Urinary bladder (tissue), 4 donors: ENCODE measurements at places on chromosomes 1 and 21.

DNA sequence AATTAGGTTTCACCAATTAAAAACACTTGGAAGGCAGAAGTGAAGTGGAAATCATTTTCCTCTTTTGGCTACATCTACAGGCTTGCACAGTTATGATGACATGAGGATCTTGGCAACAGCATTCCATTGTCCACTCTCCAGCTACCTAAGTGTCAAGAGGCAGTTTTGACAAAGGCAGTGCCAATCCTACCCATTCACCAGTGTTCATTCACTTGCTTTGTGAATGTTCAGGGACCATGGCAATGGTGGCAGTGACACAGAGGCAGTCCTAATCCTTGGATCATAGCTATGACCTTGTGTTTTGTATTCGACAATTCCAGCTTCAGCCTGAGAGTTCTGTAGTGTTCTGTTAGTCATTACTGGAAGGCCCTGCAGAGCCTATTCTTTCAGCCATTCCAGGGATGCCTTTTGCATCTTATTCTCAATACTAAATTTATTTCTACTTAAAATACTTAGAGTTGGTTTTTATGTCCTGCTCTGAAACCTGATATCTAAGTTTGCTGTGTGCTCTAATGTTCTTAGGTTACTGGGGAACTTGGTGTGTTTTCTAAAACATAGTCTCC, 36.7 kb downstream of the CRB1 start:
- DNase-seq = no peak

DNA sequence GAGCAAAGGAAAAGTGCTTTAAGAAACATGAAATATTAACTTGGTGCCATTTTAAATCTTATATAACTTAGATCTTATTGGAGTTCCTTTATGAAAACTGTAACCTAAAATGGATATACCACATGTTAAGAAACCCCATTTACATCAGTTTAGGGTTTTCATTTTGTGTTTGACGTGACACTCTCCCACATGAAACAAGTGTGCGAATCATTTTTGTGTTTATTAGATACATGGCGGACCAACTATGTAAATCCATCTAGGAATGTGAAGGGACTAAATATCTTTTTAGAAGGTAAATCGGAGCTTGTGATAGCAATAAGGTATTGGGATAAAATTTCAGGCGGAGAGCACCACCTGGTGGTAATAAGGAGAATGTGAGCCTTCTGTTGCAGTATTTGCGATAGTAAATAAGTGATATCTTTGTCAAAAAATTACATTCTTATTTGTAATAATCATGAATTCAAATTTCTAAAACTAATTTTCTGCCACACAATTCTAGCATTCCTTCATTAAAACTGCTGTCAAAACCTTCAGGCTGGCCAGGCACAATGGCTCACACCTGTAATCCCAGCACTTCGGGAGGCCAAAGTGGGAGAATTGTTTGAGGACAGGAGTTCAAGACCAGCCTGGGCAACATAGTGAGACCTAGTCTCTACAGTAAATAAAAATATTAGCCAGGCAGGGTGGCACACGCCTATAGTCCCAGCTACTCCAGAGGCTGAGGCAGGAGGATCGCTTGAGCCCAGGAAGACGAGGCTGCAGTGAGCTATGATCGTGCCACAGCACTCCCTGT, 31.3 kb downstream of the SMAP2 start:
- DNase-seq = no peak

DNA sequence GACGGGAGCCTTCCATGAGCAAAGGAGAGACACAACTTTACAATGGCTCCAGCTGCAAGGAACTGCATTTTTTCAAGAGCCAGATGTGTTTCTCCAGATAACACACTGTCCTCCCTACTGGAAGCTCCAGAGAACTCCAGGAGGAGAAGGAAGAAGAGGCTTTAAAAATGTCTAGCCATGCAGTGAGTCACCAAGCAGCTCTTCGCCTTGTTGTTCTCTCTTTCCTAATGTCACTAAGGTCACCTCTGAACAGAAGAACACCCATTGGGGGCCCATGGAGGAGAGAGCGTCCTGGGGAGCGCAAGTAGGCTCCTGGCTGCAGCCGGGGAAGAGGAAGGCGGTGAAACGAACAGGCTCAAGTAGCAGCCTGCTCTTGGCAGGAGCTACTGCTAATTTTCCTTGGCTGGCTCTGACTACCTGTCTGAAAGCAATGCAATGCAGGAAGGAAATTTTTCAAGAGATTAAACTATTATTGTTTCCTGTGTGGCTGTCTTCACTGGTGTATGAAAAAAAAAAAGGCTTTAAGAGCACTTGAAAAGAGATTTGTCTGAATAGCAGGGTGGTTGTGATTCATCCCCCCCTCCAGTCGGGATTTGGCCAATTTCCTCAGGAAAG, 321.9 kb downstream of the SETD4 start:
- DNase-seq = no peak

- DNase-seq = no peak
These were observed 7.8 kb upstream of the PROX1 start for GRCh38 chr1:213979751-213980586.

DNA sequence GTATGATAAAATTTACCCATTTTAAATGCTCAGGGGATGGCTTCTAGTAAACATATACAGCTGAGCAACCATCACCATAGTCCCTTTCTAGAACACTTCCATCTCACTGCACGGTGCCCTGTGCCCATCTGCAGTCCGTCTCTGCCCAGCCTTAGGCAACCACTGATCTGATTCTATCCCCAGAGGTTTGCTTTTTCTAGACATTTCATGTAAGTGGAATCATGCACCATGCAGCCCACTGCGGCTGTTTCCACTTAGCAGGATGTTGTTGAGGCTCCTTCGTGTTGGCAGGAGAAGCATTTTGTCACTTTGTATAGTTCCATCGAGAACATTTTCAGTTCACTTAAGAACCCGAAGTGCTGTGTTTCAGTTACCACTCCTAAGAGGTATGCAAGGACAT, 27.8 kb upstream of the VAMP3 start:
- no peak for DNase-seq

DNA sequence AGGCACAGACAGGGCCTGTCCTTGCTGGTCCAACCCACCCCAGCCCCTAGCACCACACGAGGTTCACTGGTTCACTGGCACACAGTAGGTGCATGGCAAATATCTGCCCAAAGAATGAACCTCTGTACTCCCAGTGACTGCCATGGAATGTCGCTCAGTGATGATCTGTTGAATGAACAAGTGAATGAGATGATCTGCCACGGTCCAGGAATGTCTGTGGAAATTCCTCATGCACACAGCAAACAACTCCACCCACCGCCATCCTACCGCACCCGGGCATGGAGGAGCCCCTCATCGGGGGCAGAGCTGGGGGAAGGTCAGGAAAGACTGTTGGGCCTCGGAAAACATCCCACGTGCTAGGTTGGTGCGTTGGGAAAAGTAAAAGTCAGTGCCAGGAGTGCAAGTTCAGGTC, 1.7 kb downstream of the HSPG2 start:
- no peak for DNase-seq

- DNase-seq = no peak
These were observed 70.0 kb upstream of the BCAR3 start for GRCh38 chr1:93751377-93752250.

- DNase-seq = no peak
These were observed 13.4 kb downstream of the RNASEL start for GRCh38 chr1:182575540-182576149.

- DNase-seq = no peak
These were observed 37.4 kb downstream of the CFAP74 start for GRCh38 chr1:1966071-1966740.

DNA sequence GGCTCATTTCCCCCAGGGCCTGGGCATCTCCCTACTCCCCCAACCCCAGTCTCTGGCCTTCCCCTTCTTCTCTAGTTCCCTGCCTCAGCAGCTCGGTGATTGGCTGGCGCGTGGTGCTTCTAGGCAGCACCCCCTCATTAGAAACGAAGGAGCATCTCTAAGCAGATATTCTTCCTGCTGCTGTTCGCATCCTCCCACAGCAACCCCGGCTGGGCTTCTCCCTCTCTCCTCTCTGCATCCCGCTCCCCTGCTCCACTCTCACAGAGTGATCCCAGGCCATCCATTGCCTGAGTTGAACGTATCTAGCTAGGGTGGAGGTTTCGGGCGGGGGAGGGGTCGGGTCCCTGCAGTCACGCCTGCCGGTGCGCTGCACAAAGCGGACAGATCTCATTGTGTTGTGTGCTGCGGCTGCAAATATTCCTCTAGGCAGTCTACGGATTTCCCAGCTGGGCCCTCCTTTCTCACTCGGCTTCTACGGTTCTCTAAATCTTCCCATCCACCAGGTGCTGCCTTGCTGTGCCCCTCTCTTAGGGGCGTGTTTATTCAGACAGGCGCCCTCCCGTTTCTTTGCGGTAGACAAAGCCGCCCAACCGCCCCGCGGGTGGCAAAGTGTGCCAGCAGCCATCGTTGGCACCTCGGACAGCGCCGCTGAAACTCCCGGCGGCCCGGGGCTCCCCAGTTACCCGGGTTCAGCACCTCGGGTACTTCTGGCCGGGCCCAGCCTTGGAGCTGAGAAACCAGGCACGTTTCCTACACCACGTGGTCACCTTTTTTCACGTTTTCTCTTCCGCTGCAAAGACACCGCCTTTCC, 2.2 kb downstream of the CACNA1E start:
- no peak for DNase-seq

- no peak for DNase-seq
These were observed 1.8 kb upstream of the TCP10L start for GRCh38 chr21:32587120-32587519.

- no peak for DNase-seq
These were observed 158.3 kb downstream of the SDCCAG8 start for GRCh38 chr1:243414152-243414494.

GRCh38 chr1:187577610-187578009, 748.9 kb downstream of the PLA2G4A start:
- DNase-seq = no peak

DNA sequence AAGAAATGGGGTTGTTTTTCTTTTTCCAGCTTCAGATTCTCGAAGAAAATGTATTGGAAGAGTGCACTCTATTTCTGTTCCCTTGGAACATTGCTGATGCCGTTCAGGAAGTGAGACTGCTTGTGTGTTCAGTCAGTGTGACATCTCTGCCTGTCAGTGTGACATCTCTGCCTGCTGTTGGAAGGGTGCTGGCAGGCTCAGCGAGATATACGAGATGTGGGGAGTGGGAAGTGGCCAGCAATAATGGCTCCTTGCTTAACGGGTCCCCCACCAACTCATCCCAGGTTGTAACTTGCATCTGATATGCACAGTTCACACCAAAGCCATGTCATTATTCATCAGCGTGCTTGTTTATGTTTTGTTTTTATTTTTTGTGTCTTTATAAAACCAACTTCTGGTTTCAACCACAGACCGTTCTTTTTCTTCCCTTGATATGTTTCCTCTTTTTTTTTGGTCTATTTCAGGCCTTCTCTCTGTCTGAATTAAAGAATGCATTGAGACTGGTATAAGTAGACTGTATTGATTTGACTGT, 145.4 kb downstream of the GALNT2 start:
- DNase-seq = no peak

- no peak for DNase-seq
These were observed 4.1 kb upstream of the TIAM1 start for GRCh38 chr21:31348188-31348587.

DNA sequence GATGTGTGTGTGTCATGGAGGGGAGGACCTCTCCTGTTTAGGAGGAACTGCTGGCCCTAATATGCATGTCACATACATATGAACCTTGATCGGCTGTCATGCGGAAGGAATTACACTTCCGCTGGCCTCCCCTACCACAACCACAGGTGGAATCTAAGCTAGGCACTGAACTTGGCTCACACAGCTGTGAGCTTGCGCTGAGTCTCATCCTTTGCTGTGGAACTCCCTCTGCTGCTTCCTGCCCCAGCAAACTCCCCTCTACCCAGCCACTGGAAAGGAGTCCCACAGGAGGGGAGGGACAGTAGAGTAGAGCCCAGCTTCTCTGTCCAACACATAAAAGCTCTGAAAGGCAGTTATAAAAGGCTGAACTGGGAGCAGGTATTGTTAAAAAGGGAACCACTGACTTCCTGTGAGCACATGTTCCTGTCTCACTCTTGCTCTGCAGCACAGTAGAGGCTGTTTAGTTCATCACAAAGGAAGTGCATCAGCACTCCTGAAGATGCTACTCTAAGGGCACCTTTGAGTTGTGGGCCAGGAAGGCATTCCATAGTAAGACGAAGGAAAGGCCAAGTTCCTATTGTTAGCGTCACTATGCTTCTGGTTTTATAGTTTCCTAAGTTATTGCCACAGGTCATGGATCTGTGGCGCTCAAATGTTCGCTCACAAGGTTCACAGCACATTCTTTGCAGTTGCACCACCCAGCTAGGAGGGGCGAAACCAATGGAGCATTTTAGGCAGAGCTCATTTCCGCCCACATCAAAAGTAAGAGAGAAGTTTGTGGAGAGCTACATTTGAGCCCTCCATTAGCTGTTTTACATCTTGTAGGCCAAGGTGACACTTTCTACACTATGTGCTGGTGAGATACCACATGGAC, 17.7 kb upstream of the PTPRC start:
- DNase-seq = no peak

- peak; percentile 11 for DNase-seq
These were observed 32.9 kb downstream of the GPA33 start for GRCh38 chr1:167057241-167057688.

- DNase-seq = no peak
These were observed 4.7 kb downstream of the TAS1R3 start for GRCh38 chr1:1335792-1336248.

DNA sequence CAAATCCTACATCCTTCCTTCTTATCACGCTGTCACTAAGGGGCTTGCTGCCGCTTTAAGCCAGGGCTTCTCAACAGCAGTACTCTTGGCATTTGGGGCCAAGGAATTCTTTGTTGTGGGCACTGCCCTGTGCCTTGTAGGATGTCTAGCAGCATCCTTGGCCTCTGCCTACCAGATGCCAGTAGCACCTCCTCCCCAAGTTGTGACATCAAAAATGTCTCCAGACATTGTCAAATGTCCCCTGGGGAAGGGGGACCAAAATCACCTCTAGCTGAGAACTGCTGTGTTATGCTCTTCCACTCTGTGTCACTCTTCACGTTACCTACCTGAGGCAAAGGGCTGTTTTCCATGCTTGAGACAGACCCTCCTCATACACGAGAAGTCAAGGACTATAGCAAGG, 400.3 kb upstream of the POU3F1 start:
- DNase-seq = no peak

- DNase-seq = no peak
These were observed 456 bp upstream of the SMYD2 start for GRCh38 chr1:214280386-214281020.

GRCh38 chr1:223712850-223713474, 623 bp downstream of the CAPN2 start:
- DNase-seq = no peak

- DNase-seq = no peak
These were observed 146.5 kb downstream of the PDE4B start for GRCh38 chr1:65939191-65939590.

GRCh38 chr1:216346526-216346925, 76.7 kb downstream of the USH2A start:
- DNase-seq = no peak
